ENCODE measurements at places on chromosomes 11 and 22.

GRCh38 chr22:33401291-33401690 is 343.1 kb upstream of the SYN3 start:
- DNase-seq, result peak; percentile 25

- DNase-seq, result no peak
Measured at GRCh38 chr22:28817919-28818859, 17.8 kb upstream of the XBP1 start.

DNA sequence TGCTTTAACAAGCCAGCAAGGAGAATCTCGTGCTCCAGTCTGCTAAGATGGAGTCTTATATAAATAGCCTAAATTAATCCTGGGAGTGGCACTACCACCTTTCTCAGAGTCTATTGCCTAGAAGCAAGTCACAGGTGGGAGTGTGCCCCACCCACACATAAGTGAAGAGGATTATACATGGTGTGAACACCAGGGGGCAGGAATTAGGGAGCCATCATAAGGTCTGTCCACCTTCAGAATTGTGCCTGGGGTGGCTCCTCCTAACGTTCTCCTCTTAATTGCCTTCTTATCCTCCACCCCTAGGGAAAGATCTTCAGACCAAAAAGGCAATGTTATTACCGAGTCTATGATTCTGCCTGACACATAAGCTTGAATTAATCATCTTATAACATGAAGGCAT is 276.8 kb upstream of the SESN3 start:
- DNase-seq, result no peak

- no peak for DNase-seq
Measured at GRCh38 chr11:106022795-106023275, 795 bp upstream of the MSANTD4 start.

DNA sequence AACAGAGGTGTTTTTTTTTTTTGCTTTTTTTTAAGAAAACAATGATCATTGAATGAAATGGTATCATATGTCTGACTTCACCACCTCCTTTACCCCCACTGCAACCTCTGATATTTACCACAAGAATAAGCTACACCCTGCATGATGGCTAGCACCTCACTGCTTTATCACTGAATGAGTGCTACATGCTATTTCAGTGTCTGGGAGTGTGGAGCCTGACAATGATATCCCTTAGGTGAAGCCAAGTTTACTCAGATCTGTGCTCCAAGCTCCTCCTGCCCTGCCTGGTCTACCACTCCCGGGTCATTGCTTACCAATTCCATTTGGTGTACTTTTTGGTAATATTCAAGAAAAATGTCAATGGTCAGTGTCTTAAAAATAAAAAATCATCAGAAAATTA is 21.1 kb downstream of the MMP20 start:
- no peak for DNase-seq

- DNase-seq, result no peak
Measured at GRCh38 chr11:2952290-2952689, 23.1 kb upstream of the PHLDA2 start.

DNA sequence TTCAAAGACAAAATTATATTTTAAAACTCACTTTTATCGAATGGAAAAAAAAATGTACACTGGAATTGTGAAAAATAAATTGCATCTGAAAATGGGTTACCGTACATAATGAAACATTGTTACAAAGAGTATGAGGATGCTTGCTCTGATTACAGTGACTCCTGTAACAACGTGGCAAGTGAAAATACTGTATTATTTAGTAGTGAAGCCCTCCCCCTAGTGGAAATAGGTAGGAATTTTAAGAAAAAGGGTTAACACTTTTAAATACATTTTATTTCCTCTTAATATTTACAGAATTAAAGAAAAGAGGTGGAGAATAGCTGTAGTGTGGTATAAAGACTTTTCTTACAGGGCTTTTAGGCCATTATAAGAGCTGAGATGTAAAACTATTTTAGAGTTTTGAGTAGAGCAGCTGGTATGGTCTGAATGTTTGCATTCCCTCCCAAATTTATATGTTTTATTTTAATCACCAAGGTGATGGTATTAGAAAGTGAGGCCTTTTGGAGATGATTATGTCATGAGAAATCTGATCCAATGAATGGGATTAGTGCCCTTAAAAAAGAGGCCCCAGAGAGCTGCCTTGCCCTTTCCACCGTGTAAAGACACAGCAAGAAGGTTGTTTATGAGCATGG is 25.2 kb downstream of the FAM76B start:
- DNase-seq, result peak; percentile 70

DNA sequence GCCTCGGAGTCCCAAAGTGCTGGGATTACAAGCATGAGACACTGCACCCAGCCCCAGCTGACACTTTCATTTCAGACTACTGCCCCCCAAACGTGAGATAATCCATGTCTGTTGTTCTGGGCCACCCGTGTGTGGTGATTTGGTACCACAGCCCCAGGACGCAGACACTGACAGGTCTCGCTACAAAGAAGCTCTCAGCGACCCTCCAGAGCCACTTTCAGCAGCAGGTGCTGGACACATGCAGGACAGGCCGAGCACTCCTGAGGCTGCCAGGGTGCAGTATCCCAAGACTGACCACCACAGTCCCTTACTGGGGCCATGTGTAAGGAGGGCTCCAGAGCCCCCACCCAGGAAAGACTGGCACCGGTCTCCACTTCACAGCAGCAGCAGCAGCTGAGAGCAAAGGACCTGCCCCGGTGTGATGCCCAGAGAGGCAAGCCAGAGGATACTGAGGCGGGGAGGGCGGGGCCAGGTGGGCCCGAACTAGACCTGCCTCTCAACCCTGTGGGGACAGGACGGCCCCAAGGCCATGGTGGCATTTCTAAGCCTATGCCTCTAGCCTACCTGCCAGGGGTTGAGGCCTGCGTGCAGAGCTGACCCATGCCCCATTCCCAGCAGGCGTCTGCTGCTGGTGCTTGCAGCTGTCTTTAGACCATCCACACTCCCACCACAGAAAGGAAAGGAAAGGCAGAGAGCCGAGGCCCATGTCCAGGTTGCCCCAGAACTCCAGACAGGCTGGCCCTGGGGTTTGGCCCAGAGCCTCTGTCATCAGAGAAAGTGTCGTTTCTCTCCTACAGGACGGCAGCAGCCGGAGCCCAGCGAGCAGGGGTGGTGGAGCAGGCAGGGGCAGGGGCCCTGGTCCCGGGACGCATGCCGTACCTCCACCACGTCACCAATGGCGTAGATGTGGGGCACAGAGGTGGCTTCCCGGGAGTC is 28.0 kb upstream of the GNB1L start:
- no peak for DNase-seq

DNA sequence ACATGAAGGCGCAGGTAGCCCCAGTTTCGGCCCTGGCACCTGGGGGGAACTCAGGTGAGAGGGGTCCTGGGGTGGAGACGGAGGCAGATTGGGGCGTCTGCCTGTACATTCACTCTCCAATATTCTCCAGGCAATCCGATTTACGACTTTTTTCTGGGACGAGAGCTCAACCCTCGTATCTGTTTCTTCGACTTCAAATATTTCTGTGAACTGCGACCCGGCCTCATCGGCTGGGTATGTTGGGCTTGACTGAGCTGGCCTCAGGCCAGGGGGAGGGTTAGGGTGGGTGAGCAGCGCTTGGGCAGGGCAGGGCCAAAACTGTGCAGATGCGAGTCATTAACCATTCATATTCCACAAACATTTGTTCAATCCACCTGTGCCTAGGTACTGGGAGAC is 1.7 kb downstream of the TM7SF2 start:
- DNase-seq, result no peak

DNA sequence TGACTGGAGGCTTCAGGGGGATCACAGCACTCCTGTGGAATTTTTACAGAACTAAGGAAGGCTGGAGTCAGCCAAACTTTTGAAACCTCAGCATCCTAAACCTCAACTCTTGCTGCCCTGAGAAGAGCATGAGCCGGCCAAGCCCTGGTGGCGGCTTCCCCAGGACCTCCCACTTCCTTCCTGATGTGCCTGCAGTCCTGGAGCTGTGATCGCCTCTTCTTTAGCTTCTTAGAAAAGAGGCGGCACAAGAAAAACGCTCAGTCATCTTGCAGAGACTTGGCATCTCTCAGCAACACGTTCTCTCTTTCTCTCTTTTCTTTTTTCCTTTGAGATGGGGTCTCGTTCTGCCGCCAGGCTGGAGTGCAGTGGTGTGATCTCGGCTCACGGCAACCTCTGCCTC is 40.4 kb upstream of the AMPD3 start:
- peak; percentile 72 for DNase-seq

- peak; percentile 67 for DNase-seq
Measured at GRCh38 chr11:104968355-104968855, at the start of gene CASP4. CASP4 (minus strand) TSS chr11:104968574; CDS start chr11:104968525, 49 bp downstream.

- DNase-seq, result peak; percentile 77
Measured at GRCh38 chr11:116725434-116726221, 47.2 kb downstream of the BUD13 start.

DNA sequence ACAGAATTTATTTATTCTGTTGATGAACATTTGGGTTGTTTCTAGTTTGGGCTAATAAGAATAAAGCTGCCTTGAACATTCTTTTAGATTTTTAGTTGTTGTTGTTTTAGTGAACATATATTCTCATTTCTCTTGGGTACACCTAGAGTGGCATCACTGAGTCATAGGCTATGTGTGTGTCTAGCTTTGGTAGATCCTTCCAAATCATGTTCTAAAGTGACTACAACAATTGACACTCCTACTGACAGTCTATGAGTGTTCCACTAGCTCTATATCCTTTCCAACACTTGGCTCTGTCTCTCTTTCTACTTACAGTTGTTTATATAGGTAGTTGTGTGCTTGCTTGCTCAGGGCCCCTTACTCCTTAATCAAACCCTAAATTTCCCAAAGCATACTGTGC is 346.0 kb upstream of the NCAM1 start:
- no peak for DNase-seq

GRCh38 chr22:36100134-36100824 is 60.3 kb downstream of the APOL3 start:
- no peak for DNase-seq
